Activated CD8-positive, alpha-beta memory T cell treated with anti-CD3 and anti-CD28 coated beads for 36 hours (primary cell): ENCODE measurements at places on chromosomes 4 and X. TPM values are rescaled to one million over a fixed set of nuclear protein-coding genes. Genes with fewer than 3 reads are reported as not detected.

The WNK3 gene
- 0.31 TPM for total RNA-seq

The HOPX gene
- 151 TPM for total RNA-seq

The CCDC120 gene
- total RNA-seq, result 4.0 TPM

The XK gene
- total RNA-seq, result 0.17 TPM

The PGRMC1 gene
- 51.7 TPM for total RNA-seq

The PDGFRA gene
- not detected for total RNA-seq

The MAMLD1 gene
- total RNA-seq, result 6.5 TPM

The SATL1 gene
- not detected for total RNA-seq

The CENPI gene
- total RNA-seq, result 16.9 TPM

The RHOXF2B gene
- not detected for total RNA-seq

The CSTF2 gene
- total RNA-seq, result 53.9 TPM

The TLR10 gene
- not detected for total RNA-seq

The CCDC158 gene
- total RNA-seq, result not detected

The EGFL6 gene
- 1.4 TPM for total RNA-seq

The SHISA3 gene
- total RNA-seq, result 0.17 TPM

The TMPRSS11D gene
- total RNA-seq, result not detected

The LINC00632 gene
- not detected for total RNA-seq

The TBC1D9 gene
- total RNA-seq, result 0.11 TPM

The CFAP99 gene
- not detected for total RNA-seq

The IGFBP7 gene
- total RNA-seq, result not detected

The PABPC5 gene
- not detected for total RNA-seq

The SLC6A14 gene
- total RNA-seq, result not detected

The CYLC1 gene
- total RNA-seq, result not detected

The SMAD1 gene
- total RNA-seq, result 1.9 TPM

The MAGED4 gene
- 0.86 TPM for total RNA-seq

The CBR4 gene
- 14.1 TPM for total RNA-seq

The RAP1GDS1 gene
- total RNA-seq, result 60.7 TPM

The MAP3K15 gene
- total RNA-seq, result 0.27 TPM
